GM06990 (cell line): ENCODE measurements at places on chromosomes 3 and 15.

DNA sequence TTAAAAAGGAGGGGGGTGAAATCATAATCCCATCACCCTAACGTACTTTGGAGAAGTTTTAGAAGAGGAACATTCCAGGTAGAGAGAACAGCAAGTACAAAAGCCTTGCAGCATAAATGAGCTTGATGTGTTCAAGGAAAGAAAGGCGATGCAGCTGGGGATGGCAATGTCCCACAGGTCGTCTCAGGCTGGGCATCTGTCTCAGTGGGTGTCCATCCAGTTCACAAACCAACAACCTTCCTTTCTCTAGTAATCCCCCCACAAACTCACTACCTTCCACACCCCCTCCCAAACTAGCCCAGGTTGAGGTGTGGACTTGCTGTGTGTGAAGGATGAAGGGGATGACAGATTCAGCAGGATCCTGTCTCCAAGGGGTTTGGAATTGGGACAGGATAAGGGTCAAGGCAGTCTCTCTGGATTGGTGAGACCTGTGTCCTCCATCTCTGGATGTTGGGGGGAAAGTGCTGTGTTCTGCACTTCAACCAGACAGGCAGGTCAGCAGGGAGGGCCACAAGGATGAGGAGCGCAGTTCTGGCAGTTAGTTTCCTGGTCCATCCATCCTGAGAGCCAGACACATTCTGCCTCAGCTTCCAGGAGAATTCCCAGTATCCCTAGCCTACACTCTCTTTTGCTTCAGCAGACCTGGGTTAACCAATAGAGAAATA is 1.7 kb upstream of the ESYT3 start:
- no peak for DNase-seq

DNA sequence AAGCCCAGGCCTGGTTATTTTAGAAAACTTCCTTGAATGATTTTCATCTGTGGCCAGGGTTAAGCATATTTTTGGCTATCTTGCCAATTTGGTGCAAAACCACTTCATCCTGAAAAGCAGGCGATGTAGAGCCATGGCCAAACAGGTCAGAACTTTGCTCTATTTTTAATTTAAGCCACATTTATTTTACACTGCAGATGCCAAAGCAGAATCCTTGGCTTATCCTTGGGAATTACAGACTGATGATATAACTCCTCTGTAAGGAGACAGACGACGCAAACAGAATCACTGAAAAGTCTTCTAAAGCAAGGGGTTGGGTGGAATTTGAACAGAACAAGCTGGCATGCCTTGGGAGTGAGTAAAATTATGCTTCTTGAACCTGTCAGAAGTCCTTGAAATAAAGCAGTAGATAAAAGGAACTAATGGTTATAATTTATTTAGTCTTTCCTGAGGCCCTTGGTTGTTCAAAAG is 121.9 kb downstream of the CHST2 start:
- DNase-seq, result no peak

DNA sequence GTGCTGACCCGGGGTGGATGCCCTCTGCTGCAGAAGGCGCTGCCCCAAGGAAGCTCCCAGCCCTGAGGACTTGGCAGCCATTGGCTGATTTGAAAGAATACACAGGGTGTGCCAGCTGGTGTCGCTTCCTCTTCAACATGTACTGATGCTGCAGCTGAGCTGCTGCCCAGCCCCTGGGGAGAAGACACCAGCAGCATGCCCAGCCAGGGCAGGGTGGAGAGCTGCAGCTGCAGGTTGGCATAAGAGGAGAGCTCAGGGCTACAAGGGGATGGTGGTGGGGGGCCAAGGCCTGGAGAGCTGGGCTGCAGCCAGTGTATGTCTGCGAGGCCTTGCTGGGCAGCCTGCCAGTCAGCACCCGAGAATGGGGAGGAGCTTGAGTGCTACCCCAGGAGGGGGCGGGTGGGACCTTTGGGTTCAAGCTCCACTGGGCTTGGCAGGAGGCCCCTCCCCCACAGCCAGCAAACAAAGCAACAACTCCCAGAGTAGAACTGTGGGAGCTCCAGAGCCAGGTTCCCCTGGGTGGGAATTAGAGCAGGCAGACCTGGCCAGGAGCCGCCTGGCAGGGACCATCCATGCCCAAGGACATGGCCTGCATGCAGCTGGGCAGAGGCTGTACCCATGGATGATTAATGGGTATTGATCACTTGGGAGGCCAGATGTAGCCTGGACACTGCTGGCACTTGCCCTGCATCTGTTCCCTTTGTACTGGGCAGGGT is 9.2 kb upstream of the SEMA4B start:
- DNase-seq, result peak; percentile 84

DNA sequence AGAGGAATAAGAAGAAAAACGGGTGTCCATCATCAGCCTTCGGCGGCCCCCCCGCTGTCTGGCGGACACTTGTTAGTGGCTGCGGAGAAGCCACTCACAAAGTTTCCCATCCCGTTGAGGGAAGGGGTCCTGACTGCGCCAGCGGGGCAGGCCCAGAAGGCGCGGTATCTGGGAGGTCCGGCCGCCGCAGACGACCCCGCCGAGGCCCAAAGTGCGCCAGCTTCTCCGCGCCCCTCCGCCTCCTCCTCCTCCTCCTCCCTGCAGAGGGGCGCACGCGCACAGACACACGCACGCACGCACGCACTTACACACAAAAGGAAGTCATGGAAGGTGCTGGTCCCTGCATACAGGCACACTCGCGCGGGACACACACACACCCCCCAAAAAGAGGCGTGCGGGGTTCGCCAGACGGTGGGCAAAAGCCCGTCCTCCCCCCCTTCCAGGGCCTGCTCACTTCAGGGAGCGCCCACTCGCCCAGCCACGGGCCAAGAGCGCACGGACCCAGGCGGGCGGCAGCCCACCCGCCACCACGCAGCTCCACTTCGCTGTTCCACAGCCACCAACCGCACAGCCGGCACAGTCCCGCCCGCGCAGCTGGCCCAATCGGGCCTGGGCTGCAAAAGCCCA is 18.0 kb downstream of the ZNF148 start:
- peak; percentile 76 for DNase-seq

DNA sequence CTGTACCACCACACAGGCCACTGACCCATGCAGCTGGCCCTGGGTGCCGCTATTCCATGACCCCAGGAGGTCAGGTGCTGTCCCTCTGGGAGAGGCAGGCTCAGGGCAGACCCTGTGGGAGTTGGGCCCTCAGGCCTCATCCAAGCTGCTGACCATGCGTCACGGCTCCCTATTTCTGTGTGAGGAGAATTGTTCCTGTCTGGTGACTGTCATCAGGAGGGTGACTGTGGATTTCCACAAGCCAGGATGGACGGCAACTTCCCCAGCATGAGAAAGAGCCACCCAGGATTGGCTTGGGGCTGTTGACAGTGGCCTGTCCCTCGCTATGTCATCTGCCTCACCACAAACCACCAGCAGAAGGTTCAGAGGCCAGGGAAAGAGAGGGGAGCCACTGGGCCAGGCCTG is 41.4 kb downstream of the ZDHHC19 start:
- DNase-seq, result no peak

- no peak for DNase-seq
These were observed 119.1 kb downstream of the ATG7 start for GRCh38 chr3:11391174-11391879.

- DNase-seq, result no peak
These were observed 57.8 kb upstream of the PLSCR4 start for GRCh38 chr3:146308682-146309081.

GRCh38 chr3:51605938-51606337 is 65.1 kb upstream of the TEX264 start:
- DNase-seq, result no peak

DNA sequence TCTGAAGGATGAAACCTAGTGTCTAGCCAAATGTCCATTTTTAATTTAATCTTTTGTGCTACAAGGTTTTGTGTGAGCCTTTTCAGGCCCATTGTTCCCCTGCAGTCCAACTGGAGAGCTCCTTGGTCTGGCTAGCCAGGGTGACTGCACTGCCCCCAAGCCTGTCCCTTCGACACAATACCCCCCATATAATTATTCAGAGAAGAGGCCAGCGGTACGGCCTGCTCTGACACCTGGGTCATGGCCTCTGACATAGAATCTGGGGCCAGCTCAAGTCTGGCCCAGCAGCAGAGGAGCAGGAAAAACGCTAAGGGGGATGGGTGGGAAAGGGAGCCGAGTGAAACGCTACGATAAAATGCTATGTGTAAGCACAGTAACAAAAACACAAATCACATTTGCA is 64.2 kb upstream of the PYGO1 start:
- no peak for DNase-seq

DNA sequence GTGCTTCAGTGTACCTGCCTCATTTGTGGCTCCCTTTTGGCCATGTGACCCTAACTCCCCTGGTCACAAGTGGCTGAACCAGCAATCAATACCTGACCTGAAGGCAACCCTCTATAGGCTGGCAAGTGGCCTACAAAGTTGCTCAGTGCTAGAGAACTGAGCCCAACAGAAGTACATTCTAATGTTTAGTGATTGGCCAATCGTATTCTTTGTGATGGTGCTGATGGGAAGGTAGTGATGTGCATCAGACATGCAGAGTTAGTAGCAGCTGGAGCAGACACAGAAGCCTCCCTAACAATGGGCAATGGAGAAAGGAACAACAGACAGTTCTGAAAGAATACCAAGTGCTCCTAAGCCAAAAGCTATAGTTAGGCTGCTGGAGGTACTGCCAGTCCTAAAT is 10.4 kb upstream of the ATOSA start:
- no peak for DNase-seq

GRCh38 chr3:21839176-21839575 is 88.2 kb upstream of the ZNF385D start:
- DNase-seq, result no peak

- no peak for DNase-seq
These were observed 129.2 kb upstream of the DPH6 start for GRCh38 chr15:35674873-35675781.

DNA sequence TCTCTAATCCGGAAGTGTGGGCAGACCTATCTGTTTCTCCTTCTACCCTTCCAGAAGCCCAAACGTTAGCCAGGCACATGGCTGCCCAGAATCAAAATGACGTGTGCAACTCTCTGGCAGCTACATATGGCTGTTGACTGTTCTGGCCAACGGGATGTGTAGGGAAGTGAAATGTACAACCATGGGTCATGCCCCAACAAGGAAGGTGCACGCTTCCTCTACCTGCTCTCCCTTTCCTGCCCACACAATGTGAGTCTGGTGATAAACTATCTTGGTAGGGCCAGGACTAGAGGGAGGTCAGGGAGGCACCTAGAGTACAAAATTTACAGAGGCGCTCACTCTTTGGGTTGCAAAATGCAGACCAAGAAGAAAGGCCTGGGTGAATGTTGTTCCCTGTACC is 495.9 kb upstream of the PROK2 start:
- DNase-seq, result no peak

DNA sequence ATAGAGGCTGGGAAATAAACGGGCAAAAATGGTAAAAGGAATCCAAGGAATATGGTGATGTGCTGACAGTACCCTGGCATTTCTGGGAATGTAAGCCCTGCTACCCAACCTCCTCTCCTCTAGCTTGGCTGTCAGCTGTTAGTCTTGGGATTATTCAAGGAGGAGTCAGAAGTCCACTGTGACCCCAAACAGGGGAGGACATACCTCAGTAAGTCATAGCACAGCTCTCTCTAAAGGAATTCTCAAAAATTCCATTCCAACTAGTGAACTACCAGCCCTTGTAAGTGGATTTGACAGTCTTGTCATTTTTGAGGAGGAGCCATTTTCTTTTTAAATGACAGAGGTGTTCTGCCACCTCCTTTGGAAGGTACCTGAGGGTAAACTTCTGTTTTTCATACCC is 207.5 kb downstream of the PDCD6IP start:
- no peak for DNase-seq

DNA sequence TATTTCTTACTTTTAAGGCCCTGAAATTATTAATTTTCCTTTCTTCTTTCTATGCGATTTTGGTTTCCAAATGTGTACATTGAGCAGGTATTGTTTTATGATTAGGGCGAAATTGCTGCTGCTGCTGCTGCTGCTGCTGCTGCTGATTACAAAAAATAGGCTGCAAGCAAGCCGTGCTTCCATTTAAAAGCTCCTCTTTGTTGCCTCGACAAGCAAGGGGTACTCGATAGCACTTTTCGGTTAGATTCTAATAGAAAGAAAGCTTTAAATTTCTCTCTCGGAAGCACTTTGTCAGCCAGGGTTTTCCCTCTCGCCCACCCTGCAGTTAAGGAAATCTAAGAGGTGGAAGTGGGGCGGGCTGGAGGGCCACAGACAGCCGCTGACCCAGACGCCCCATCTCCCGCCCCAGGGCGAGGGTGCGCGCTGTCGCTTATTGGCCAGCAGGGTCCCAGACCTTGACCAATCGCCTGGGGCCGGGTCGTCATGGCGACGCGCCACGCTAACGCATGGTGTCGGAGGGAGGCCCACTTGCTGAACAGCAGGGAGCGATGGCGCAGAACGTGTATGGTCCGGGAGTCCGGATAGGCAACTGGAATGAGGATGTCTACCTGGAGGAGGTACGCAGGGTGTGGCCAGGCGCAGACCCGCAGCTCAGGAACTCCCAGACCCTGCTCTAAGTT is at the start of gene CFAP161:
TSS of gene CFAP161 (plus strand) at position 489 of the 680 bp plus-strand sequence. CDS start at position 549, 60 bp downstream.
- DNase-seq, result peak; percentile 64

DNA sequence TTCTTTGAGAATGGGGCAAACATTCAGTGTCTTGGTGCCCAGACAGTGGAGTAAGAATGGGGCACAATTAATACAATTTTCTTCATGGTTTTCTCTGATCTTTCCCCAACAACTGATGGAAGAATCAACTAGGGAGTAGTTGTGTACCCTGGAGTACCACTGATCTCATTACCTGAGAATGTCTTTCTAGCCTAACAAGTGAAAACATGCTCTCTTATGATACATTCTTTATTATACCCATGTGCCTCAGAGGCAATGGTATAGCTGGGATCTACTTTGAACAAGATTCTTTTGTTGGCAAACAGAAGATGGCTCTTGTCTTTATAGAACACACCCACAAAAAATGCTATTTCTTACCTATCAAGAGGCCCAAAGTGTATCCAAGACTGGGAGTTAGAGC is 250.6 kb upstream of the CMC1 start:
- no peak for DNase-seq

DNA sequence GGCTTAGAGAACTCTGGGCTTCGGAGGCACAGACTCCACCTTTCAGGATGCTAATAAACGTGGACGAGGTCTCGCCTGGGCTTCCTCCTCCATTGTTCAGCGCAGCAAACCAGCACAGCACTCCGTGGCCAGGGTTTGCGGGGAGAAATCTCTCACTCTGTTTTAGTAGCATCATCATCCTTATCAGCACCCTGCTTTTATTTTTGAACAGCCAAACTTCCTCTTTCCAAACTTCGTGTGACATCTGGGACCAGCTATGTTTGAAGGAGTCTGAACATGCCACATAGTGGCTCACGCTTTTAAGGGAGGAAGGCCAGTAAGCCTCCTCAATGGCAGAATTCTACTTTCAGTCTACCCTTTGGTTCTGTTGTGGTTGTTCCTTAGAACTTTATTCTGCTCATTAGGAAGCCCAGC is 149.0 kb downstream of the PGPEP1L start:
- no peak for DNase-seq
